ENCODE measurements at places on chromosomes 7 and 10.

- no peak for DNase-seq
These were observed 115.5 kb downstream of the BUB3 start for GRCh38 chr10:123269675-123270074.

GRCh38 chr7:5574770-5575269 is 151.2 kb upstream of the TNRC18 start:
- no peak for DNase-seq

GRCh38 chr10:92678206-92678605 is 11.5 kb upstream of the HHEX start:
- no peak for DNase-seq

- DNase-seq: no peak
These were observed 19.4 kb upstream of the BTBD16 start for GRCh38 chr10:122251459-122252255.

GRCh38 chr7:140691376-140692045 is 5.0 kb upstream of the NDUFB2 start:
- no peak for DNase-seq

DNA sequence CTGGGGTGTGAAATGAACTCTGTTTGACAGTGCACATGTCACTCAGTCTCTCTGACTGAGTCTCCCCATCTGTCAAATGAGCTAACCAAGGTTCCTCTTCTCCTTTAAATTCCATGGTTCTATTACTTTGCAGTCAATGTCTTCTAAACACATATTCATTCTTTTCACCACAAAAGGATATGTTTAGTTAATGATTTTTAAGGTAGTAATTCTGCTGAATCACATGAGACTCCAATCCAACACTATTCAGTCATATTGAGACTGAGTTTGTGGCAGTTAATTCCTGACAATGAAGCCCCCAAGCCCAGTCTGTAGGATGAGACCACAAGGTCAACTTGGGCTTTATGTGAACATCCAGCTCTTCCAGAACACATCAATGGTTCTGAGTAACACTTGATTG is 85.3 kb downstream of the CALN1 start:
- no peak for DNase-seq

DNA sequence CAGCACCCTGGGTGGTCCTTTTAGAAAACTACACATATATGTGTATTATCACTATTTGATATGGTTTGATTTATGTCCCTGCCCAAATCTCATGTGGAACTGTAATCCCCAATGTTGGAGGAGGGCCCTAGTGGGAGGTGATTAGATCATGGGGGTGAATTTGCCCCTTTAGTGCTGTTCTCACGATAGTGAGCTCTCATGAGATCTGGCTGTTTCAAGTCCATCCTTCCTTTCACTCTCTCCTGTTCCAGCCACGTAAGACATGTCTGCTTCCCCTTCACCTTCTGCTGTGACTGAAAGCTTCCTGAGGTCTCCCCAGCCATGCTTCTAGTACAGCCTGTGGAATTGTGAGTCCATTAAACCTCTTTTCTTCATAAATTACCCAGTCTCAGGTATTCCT is 37.3 kb downstream of the DOCK4 start:
- no peak for DNase-seq

GRCh38 chr7:32298408-32299132 is 191.6 kb downstream of the LSM5 start:
- no peak for DNase-seq

DNA sequence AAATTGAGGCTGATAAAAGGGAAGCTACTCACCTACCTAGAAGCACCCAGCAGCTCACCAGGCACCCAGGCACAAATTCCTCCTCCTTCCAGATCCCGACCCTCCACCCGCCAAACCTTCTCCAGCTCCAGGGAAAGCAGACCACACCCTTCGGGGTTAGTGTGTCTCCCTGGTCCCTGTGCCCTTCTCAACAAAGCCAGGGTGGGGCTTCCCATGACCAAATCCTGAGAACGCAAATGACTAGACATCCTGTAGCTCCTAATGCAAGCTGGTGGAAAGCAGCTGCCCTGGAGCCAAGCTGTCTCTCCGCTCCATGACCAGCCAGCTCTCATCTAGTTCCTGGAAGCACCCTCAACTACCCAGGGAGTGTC is 4.4 kb downstream of the TBX20 start:
- DNase-seq: no peak

DNA sequence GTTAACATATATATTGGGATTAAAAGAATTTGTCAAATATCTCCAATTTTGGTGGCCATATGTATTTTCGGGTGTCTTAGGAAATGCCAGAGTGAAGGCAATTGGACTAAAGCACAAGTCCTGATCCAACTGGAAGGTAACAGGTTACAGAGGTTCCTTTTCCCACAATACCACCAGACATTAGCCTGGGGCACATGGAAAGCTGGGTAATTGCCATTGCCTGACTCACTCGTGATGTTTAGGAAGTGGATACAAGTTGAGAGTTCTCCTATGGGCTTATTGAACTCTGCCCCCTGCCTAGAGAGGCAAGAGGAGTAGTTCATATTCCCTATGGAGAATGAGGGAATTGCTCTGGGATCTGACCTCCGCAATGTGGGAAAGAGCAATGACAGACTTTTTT is 5.7 kb downstream of the DNAH11 start:
- DNase-seq: no peak

GRCh38 chr7:44986218-44987053 is 7.6 kb upstream of the MYO1G start:
- DNase-seq: peak; percentile 95

- DNase-seq: no peak
These were observed 66.7 kb downstream of the UBE3C start for GRCh38 chr7:157205438-157205837.

GRCh38 chr10:110336111-110336721 is 31.5 kb upstream of the SMNDC1 start:
- DNase-seq: no peak

DNA sequence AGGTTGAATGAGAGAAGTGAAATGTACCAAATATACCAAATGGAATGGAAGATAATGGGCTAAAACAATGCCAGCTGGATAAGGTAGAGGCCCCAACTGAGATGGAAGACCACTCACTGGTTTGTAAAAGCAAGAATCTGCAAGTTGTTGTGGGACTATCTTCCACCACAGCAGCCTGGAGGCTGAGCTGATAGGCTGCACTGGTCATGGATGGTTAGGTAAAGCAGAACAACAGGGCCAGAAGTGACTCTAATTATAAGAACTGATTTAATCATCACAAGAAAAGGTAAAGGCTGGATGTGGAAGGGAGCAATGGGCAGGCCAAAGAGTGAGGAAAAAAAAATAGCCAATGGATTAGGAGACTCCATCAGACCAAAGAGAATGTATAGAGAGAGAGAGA is 11.8 kb downstream of the TFEC start:
- no peak for DNase-seq

DNA sequence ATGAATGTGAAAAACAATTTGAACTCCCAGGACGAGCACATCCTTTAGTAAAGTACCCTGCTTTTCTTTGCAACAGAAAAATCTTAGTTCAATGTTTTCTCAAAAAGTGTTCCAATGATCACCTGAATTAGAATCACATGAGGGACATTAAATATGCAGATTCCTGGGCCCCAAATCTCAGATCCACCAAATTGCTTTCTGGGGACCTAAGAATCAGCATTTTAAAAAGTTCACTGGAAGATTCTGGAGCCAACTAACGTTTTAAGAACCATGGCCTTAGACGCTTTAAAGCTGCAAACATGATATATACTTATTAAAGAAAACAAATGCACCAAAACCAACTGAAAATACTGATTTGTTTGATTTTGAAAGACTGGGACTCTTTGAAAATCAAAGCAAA is 143.4 kb upstream of the TMEM168 start:
- DNase-seq: no peak

GRCh38 chr10:52668024-52668423 is 104.6 kb downstream of the MBL2 start:
- DNase-seq: no peak

DNA sequence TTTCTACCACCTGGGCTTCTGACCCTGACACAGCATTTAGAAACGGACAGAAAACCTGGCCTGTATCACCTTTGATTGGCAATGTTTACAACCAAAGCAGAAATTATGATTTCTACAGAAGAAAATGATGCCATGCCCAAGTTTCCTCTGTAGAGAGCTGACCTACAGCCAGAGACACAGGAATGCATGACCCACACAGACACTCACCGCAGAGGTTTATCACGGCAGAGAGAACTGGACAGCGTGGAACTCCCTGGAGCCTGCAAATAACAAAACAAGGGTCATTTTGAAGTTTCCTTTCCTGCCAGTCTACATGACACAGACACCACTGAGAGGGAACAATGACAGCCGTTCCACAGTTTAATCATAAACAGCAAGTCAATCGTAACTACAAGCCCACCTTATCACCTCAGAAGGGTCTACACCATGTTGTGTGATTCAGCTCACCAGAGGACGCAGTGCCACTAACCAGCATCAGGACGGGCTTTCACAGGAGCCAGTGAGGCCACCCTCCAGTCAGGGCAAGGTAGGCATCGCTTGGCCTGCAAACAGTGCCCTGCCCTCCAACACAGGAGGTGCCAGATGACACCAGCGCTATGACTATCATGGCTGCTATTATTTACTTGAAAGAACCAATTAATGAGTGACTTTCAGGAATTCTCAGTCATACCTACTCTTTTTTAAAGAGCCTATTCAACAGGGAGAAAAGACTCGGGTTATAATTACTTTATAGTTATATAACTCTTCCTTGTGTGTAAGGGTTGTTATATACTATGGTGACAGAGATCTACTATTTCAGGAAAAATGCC is 139.9 kb downstream of the TNS3 start:
- no peak for DNase-seq

DNA sequence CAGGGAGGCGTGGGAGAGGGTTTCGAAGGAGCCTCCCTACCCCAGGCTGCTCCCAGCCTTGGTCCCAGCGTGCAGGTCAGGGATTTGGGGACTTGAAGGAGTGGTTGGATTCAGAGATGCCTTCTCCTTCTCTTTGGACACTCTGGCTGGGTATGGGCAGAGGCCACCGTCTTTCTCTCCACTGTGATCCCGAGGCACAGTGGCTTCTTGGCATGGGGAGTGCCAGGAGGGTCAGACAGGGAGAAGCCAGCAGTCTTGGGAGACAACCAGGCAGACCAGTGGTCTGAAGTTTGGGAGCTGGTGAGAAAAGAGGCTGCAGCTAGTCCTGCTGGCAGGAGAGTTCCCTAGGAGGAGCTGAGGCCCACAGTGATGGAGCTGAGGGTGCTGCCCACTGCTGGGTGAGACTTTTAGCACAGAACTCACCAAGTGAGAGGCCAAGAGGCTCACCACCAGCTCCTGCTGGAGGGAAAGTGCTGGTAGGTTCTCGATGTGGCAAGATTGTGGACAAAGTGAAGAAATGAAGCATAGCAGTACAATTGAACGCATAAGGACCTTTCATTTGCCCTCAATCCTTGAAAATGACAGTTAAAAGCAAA is 35.2 kb upstream of the WDFY4 start:
- DNase-seq: no peak

GRCh38 chr7:45586542-45587520 is 12.7 kb downstream of the ADCY1 start:
- DNase-seq: no peak

- DNase-seq: no peak
These were observed 35.0 kb upstream of the DGKI start for GRCh38 chr7:137881607-137882260.

GRCh38 chr7:5470167-5470532 is 46.5 kb upstream of the TNRC18 start:
- DNase-seq: no peak
